Stromal cell of bone marrow (primary cell): ENCODE measurements at places on chromosomes 11 and 22.

DNA sequence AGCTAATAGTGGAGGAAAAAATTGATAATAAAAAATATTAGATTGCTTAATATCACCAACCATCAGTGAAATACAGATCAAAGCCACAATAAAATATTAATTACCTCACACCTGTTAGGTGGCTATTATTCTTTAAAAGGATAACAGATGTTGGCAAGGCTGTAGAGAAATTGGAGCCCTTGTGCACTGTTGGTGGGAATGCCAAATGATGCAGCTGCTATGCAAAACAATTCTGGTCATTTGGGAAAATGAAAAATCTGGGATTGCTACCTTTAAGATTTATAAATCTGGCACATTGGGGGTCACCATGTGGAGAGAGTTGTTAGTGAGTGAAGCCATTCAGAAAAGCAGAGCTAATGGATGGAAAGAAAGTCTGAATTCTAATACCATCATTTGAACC, 143.4 kb downstream of the FCHSD2 start:
- no peak for DNase-seq

GRCh38 chr22:46272762-46273431, 5.1 kb downstream of the TTC38 start:
- DNase-seq, result no peak

- peak; percentile 34 for DNase-seq
Observed at GRCh38 chr22:43993072-43993760, 30.9 kb upstream of the PARVB start.

DNA sequence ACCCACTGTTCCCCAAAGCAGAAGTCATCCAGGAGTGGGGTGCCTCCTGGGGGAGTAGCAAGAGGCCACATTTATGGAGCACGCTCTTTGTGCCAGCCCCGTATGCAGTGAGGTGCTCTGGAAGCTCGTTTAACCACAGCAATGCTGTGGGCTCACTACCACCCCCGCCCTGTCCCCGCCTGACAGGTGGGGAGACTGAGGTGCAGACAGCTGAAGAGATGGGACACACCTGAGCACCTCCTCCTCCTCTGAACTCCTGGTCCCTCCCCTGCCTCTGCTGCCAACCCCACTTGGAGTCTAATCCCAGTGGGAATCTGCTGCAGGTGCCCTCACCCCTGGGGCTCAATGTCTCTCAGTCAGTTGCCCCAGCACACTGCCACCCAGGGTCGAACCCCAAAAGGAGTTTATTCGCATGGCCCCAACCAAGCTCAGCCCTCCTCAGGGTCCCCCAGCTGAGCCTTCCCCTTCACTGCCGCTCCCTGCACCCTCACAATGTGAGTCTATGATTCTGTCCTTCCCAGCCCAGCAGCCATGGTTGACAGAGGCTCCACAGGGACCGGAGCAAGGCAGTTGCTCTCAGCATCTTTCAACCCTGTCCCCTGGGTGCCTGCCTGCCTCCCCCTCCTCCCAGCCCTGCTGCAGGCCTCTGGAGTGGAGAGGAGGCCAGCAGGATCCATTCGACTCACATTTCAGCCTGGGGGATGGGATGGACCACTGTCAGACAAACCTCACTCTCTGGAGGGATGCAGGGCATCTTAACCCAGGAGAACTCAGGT, 13.3 kb upstream of the BCR start:
- no peak for DNase-seq

DNA sequence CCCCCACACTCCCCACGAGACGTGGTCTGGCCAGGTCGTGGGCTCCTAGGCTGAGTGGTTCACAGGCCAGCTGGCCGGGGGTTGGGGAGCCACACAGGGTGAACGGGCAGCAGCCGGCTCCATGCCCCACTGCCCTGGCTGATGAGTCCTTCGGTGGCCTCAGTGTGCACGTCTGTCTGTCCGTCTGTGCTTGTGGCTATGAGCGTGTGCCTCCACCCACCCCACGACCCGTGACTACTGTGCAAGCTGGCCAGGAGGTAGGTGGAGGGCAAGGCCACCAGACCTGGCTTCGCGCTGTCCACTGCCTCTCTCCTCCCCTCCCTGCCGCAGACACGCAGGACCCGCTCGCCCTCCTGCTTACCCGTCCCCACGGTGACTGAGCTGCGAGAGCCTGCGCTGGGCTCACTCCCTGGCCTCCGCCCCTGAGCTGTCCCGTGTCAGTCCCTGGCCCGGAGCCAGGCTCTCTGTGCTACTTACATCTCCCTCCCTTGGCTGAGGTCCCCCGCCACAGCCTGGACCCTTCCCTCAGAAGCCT, 14.1 kb downstream of the CSDC2 start:
- no peak for DNase-seq

DNA sequence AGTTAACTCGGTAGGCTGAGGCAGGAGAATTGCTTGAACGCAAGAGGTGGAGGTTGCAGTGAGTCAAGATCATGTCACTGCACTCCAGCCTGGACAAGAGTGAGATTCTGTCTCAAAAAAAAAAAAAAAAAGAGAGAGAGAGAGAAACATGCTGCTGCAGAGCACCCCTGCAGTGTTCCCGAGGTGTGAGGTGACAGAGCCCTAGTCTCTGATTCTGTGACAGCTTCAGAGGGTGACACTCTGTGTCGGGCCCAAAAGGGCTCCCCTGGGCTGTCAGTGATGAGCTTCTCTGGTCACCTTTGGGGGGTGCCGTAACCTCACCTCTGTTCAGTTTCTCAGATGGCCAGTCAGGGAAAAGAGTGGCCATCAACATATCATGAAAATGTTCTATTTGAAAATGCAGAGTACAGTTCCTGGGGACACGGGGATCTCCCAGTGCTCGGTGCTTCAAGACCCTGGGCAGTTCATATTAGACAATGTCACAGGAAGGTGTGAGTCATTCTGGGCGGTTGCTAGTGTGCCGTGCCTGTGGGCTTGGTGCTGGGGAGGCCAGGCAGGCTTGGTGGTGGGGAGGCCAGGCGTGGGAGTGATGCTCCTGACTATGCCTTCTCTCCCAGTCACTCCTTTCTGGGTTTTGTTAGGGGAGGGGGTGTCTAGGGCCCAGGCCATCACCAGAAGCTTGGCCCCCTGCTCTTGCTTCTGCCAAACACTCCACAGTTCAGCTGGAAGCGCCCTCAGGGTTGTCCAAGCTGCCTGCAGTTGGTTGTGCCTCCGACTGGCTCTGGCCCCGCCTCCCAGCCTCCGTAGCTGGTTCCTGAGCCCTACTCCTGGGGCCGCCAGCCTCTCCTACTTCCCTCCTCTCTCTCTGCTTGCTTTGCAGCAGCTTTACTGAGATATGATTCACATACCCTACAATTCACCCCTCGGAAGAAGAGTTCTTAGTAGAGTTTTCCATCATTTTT, 52.5 kb upstream of the CLDN5 start:
- DNase-seq, result peak; percentile 36

GRCh38 chr11:107591378-107592230, 657 bp downstream of the ELMOD1 start:
- no peak for DNase-seq

- no peak for DNase-seq
Observed at GRCh38 chr22:16989915-16990314, 18.1 kb downstream of the GAB4 start.

- peak; percentile 18 for DNase-seq
Observed at GRCh38 chr11:119403021-119403420, 20.0 kb downstream of the THY1 start.

- DNase-seq, result no peak
Observed at GRCh38 chr11:45791524-45791923, 13.4 kb upstream of the SLC35C1 start.

GRCh38 chr11:39205236-39205995, 2254.0 kb downstream of the LRRC4C start:
- DNase-seq, result no peak

- DNase-seq, result no peak
Observed at GRCh38 chr11:95365348-95365747, 134.3 kb upstream of the SESN3 start.

DNA sequence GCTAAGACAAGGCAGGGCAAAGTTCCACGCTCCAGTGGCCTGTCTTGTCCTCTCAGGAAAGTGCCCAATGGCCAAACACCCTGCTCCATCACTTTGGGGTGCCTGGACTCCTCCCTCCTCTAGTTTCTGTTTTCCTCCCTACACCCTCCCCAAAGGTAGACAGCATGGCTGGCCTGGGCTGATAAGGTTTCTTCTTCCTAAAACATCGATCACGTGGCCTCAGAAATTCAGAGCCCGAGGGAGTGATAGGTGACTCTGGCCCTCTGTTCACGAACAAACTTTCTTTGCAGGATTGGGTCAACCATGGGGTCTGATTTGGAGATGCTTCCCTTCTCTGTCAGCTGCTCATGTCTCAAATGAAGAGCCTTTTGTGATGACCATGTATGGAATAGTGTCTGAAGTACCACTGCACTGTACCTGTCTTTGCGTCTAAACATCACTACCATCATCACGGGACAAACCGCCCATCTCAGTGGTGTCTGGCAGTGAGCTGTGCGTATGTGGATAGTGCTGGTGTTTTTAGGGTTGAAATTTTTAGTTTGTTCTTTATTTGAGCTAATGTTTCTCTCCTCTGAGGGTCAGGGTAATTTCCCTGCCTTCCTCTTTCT, 6.1 kb downstream of the MICAL2 start:
- no peak for DNase-seq

DNA sequence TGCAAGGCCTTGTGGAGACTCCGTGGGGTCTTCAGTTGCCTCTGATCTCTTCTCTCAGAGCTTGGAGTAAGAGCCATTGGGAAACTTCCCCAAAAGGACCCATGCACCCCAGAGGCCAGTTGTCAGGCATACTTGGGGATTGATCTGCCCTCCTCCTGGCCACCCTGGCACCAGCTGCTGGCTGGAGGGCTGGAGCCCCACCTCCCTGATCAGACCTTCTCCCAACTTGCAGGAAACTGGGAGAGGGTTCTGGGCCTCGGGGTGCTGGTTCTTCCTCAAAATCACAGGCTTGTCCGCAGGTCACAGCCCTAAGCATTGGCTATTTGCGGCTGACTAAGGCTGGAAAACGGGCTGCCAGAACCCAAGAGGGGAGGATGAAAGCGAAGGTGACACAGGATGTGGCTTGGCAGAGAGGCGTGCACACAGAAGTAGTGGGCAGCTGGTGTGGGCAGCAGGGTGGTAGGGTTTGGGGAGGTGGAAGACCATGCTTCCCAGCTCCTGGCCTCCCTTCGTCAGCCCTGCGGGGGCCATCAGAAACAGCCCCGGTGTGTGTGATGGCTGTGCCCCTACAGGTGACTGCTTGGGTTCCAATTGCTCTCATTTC, 1.3 kb upstream of the DGKZ start:
- no peak for DNase-seq

DNA sequence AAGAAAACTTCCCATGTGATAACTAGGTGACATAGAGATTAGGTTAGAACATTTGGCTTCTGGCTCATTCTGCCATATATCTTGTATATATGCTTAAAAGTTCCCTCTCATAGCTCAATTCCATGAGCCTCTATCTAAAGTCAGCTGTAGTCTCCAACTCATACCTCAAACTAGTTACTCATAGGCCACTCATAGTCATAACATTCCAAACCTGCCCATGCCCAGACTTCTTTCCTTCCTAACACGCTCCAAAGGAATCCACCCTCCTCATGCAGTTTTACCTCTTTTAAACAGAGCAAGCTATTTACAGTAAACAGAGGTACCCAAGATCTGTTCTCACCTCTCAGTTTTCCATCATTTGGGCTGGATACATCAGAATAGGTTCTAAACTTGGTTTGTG, 39.4 kb downstream of the GLYATL2 start:
- no peak for DNase-seq

GRCh38 chr11:117479372-117479771, 151.7 kb downstream of the CEP164 start:
- DNase-seq, result no peak

GRCh38 chr22:19480173-19480568, 451 bp downstream of the CDC45 start:
- DNase-seq, result no peak

DNA sequence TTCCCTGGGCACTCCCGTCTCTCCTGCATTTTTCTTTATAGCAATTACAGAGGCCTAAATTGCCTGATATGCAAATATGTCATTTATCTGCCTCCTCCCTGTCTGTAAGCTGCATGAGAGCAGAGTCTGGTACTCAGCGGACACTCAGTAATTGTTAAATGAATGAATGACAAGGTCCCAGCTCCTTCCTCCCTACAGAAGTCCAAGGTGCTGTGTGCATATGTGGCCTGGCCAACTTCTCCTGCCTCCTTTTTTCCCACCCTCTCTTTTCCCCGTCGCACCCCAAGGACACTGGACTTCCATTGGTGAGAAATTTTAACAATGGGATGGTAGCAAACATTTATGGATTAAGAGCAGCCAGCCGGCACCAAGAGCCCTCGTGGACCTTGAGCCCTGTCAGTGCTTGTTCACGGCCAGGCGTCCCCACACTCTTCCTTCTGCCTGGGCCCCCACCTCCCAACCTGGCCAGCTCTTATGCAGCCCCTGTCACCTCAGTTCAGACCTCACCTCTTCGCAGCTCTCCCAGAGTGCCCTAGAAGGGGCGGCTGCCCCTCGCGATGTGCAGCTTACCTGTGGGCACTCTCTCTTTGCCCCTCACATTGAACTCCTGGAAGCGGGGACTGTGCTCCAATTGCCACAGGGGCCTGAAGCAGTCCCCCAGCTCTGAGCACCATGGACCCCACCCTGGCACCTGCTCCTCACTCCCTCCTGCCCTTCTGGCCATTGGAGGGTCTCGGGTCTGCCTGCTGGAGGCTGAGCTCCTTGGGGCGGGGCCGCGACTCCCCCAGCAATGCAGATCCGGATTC, 1.5 kb downstream of the TMPRSS6 start:
- no peak for DNase-seq

GRCh38 chr11:87185228-87185627, 147.5 kb downstream of the TMEM135 start:
- DNase-seq, result no peak

DNA sequence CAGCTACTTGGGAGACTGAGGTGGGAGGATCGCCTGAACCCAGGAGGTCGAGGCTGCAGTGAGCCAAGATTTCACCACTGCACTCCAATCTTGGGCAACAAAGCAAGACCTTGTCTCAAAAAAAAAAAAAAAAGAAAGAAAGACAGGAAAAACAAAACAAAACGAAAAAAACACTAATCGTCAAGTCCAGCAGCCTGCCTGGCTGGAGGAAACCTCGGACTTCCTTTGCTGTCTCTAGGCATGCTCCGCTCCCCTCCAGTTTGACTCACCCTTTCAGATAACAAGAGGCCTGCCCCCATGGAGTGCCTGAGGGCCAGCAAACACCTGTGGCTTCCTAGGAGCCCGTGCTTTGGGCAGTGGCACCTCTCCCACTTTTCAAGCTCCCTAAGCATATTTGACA, 28.8 kb upstream of the CHKA start:
- DNase-seq, result no peak

DNA sequence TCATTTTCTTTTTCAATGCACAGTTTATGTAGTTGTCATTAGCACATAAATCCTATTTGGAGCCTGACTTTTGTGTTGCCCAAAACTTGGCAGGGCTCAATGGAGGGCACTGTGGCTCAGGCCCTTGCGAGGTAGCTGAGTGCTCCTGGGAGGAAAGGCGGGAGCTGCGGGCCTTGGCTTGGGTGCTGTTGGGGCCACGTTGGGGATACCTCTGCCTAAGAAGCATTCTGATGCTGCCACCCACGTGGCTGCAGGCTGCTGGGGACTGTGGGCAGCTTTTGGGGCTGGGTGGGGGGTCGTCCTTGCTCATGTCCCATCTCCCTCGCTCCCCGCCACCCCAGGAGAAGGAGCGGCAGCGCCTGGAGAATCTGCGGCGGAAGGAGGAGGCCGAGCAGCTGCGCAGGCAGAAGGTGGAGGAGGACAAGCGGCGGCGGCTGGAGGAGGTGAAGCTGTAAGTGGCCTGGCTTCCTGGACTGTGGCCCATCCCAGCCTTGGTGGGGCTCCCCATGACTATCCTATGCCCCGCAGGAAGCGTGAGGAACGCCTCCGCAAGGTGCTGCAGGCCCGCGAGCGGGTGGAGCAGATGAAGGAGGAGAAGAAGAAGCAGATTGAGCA, 20.9 kb downstream of the INCENP start:
- DNase-seq, result no peak

- no peak for DNase-seq
Observed at GRCh38 chr11:69667619-69668604, 7.2 kb downstream of the LTO1 start.
